ENCODE measurements at places on chromosomes 5 and 9.

- DNase-seq: no peak
Measured at GRCh38 chr9:78383130-78383529, 86.2 kb downstream of the PSAT1 start.

DNA sequence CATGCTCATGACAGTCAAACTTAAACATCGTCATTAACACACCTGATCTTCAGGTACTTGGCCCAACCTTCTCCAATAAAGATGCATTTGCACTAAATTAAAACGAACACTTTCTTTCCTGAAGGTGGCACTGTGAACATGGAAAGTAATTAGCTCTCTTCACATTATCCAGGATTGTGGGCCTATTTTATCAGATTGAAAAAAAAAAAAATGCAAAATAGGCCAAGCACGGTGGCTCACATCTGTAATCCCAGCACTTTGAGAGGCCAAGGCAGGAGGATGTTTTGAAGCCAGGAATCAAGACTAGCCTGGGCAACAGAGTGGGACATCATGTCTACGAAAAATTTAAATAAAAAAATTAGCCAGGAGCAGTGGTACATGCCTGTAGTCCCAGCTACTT is 14.4 kb upstream of the CDC20B start:
- DNase-seq: peak; percentile 23

DNA sequence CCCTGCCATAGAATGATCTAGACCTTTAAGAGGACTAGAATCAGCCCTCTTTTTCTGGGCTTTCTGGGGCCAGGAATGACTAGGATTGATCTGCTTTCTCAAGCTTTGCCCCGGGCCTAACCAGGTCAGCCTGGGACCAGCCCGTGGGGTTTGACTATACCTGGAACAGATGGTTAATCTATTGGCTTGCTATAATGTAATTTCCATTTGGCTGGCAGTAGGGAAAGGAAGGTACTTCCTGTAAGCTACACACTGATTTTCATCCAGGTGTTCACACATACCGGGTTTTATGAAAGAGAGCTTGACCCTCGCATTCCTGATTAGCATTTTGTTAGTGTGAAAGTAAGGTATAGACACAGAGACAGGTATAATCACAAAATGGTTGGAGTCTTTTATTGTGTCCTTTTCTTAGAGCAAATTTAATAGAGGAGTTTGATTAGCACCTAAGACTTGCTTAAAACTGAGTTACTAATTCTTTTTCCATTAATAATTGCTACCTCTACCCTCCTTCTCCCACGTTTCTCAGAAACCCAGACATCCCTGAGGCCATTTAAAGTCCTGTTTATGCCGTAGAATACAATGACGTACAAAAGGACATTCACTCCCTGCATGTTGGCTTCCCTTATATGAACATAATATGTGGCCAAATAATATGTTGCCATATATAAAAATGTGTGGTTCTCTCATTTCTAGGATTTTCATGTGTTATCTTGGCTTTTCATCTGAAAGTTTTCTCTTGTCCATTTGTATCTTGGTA is 17.3 kb downstream of the LNPEP start:
- no peak for DNase-seq

- no peak for DNase-seq
Measured at GRCh38 chr5:102368392-102368791, 72.3 kb upstream of the SLCO4C1 start.

DNA sequence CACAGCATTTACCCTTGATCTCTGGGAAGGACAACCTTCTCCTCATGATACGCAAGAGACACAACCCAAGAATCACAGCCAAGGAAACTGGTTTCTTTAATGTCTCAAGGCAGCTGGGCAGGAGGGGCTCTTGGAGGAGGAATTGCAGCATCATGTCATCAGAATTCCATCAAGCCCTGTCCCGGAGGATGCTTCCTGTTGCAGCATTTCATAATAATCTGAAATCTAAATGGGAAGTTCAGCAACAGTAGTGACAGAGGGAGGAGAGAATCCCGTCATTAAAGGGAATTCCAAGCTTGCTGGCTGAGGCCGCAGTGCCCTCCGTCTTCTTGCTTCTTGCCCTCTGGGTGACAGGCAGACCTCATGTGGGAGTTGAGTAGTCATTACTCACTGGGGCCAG is 192.7 kb downstream of the TENT4A start:
- no peak for DNase-seq

Data from HuH-7 (cell line).